ENCODE measurements at places on chromosomes 12 and 14. TPM values are rescaled to one million over a fixed set of nuclear protein-coding genes. Genes with fewer than 3 reads are reported as not detected.

DNA sequence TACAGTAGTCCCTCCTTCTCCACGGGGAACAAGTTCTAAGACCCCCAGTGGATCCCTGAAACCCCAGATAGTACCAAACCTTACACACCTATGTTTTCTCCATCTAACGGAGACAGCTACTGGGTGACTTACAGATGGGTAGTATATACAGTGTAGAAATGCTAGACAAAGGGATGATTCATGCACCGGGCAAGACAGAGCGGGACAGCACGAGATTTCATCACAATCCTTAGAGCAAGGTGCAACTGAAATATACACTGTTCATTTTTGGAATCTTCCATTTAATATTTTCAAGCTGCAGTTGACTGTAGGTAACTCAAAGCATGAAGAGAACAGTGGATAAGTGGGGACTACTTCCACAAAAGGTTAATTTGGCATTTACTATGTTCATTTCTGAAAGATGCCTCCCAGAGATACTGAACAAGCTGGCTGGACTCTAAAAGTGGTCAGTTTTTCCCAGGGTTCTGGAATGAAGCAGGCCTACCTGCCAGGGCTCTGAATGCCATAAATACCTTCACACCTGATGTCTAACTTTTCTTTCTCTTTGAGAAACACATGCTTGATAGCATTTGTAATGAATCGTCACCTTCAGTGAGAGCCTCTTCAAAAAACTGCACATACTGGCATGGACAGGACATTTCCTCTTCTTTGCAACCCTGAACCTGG, 127.7 kb upstream of the FOXN3 start:
- no peak for DNase-seq

DNA sequence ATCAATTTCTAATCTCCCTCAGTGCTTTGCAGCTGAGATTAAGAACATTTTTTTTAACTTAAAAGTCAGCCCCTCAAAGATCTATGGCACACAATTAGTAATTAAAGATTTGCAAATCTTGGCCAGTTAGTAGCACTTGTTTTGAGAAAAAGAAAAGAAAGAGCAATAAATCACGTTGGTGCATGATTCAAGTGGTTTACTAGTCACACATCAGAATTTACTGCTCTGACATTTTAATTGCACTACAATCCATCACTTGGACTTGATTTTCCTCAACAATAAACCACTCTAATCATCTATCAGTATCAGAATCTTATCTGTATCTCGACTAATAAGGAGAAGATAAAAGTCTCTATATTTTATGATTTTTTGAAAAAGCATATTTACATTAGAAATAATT, 154.3 kb downstream of the HELB start:
- DNase-seq, result no peak

- DNase-seq, result no peak
These were observed 40.6 kb upstream of the CDKN3 start for GRCh38 chr14:54356172-54356571.

DNA sequence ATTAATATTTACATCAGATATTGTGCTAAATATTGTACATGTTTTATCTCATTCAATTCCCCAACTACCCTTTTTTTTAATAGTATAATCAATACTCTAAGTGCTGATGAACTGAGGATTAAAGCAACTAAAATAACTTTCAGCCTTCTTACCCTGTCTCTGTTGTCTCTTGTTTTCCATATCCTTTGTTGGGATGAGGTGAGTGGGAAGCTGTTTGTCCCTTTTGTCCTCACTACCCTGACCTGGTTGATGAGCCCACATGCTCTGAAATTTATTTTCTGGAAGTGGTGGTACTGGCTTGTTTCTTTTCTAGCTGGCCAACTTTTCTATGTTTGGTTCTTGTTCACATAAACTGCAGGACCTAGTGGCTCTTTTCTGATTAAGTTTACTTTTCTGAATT, 9.6 kb upstream of the ART4 start:
- no peak for DNase-seq

DNA sequence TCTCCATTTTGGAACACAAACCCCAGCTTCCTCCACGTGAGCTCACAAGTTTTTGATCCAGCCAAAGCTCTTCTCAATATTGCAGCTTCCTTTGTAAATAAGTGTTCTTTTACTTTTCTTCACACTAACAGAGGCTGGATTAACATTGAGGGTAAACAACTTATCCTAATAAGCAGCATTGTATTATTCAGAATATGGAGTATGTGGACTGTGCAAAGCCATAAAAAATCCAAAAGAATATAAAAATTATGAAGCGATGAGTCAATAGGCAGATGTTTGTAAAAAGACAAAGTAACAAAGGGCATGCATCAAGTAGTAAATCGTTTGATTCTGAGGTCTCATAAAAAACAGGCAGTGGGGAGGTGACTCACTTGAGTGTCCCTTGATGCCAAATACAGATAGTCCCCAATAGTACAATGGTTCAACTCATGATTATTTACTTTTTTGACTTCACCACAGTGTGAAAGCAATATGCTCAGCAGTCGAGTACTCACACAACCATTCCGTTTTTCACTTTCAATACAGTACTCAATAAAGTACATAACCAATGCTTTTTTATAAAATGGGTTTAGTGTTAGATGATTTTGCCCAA, 23.1 kb upstream of the KCNK10 start:
- no peak for DNase-seq

GRCh38 chr14:22047115-22047514, 373.5 kb upstream of the OR4E1 start:
- no peak for DNase-seq

- no peak for DNase-seq
These were observed 291.1 kb downstream of the SYT1 start for GRCh38 chr12:79155683-79156082.

DNA sequence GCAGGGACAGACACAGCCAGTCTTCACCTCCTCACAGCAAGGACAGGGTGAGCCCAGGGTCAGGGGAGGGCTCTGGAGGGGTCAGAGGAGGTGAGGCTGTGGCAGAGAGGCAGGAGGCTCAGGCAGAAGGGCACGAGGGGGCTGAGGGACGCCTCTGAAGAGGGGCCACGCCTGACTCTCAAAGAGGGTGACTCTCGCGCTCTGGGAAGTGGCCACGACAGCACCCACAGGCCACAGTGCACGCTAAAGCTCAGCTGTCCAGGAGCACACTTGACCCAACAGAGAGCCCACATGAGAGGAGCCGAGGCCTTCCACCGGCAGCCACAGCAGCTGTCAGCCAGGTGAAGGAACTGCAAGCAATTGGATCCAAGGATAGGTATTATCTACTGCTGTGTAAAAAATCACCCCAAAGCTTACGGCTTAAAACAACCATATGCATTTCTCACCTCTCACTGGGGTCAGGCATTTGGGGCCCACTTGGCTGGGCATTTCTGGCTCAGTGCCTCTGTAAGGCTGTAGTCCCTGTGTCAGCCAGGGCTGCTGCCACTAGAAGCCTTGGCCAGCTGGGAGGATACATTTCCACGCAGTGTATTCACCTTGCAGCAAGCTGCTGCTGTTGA, 27.8 kb downstream of the SLC6A12 start:
- no peak for DNase-seq

DNA sequence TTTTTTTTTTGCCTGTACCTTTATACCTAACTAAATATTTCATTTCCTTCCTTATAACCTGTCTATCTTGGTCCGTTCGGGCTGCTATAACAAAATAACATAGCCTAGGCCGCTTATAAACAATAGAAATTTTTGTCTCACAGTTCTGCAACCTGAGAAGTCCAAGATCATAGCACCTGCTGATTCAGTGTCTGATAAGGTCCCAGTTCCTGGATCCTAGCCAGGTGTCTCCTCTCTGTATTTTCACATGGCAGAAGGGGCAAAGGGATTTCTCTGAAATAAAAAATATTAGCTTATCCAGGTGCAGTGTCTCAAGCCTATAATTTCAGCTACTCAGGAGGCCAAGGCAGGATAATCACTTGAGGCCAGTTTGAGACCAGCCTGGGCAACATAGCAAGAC, 1046.6 kb upstream of the USP15 start:
- DNase-seq, result no peak

- no peak for DNase-seq
These were observed 69.0 kb downstream of the SSPN start for GRCh38 chr12:26264215-26264838.

- DNase-seq, result no peak
These were observed 5.1 kb downstream of the CLMN start for GRCh38 chr14:95314609-95315008.

- no peak for DNase-seq
These were observed 28.6 kb upstream of the KLRB1 start for GRCh38 chr12:9636150-9636850.

- no peak for DNase-seq
These were observed 371.7 kb downstream of the SNAPC1 start for GRCh38 chr14:62133776-62134550.

- DNase-seq, result no peak
These were observed 41.7 kb upstream of the MYRFL start for GRCh38 chr12:69783365-69783764.

DNA sequence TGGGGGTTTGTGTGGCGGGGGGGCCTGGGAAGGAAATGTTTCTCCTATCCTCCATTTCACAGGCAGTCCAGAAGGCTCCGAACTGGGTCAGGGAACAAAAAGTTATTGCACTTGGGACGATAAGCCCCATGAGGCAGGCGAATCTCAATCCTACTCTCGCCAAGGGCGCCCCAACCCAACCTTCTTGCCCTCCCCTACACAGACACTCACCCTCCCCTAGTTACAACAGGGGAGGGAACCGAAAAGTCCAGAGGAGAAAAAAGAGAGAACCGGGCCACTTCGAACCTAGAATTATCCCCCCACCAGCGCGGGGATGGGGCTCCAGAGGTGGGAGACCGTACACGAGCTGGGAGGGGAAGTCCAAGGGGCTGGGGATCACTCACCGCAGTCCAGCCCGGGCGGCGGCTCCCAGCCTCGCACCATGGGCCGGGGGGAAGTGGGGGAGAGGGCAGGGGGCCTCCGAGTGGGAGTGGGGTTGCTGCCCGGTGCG, 357 bp downstream of the HOMEZ start:
- no peak for DNase-seq

- no peak for DNase-seq
These were observed 7.5 kb upstream of the G2E3 start for GRCh38 chr14:30551460-30551859.

- DNase-seq, result no peak
These were observed 163.5 kb downstream of the AACS start for GRCh38 chr12:125228519-125229260.

DNA sequence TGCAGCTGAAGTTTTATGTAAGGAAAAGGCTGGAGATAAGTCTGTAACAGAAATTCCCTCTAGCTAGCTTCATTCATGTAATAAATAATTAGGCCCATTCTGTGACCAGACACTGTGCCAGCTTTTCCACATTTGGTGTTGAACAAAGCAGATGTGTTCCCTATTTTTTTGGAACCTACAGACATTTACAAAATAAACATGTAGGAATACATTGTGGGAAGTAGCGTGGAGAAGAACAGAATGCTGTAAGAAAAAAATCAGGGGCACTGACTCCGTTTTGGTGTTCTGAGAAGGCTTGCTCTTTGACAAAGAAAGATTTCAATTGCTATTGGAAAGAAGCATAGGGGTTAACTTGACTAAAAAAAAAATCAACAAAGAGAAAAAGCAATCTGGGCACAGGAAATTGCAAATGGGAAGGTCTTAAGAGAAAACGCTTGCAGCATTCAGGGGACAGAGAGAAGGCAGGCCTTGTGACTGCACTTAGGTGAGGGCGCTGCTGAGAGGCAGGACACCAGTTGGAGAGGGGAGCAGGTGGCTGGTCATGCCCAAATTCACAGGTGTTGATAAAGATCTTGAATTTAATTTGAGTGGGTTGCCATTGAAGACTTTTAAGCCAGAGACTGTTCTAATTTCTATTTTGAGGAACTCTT, 4.0 kb downstream of the FAR2 start:
- no peak for DNase-seq

DNA sequence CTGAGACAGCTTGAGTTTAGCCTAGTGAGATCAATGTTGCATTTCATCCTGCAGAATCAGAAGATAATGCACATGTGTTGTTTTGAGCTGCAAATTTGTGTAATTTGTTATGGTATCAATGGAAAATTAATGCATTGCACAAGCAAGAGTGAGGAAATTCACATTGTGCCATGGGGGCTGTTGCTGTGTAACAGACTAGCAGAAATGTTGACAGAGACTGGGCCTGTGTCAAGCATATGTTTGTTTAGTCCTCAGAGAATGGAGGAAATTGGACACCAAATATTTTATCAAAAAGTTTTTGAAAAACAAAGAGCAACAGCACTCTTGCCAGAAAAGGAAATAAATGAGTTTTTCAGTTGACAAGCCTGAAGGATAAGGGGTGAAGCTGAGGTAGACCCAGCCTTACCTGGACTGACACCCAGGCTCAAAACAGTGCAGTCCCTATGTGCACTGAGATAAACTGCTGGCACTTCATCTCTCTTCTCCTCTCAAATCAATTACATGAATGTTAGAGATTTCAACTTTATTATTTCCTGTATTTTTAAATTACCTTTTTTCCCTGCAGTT, 1150.0 kb downstream of the FSCB start:
- DNase-seq, result no peak

DNA sequence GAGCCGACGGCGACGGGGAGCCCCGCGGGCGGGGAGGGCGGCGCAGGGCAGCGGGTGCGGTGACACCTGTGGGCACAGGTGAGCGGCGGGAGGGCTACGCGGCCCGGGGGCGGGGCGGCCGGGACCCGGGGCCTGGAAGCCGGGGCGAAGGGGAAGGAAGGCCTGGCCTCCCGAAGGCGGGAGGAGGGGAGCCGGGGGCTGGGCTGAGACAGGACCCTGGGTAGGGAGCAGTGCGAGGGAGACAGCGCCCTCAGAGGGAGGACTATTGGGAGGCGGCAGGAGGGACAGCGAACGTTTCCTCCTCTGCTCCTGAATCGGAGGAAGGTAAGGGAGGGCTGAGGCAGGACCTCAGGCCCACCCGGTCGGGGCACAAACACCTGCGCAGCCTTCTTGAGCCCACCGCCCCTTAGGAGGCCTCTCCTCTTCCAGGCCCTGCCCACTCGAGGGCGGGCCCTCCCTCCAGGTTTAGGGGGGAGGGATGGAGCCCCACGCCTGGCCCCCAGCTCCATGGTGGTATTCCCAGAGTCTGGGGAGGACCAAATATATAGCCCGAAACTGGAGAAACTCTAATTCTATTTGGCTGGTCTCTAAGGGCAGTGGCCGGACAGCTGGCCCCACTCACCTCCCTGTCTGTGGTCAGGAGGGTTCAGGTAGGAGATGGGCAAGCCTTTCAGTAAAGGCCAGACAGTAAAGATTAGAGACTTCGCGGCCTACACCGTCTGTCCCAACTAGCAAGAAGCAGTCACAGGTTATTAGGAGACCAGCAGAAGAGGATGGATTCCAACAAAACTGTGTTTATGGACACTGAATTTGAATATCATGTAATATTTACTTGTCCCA, 509 bp downstream of the PLEKHG6 start:
- no peak for DNase-seq

GRCh38 chr12:32031109-32031508, 71.9 kb downstream of the RESF1 start:
- no peak for DNase-seq

- no peak for DNase-seq
These were observed 9.6 kb upstream of the SNAPC1 start for GRCh38 chr14:61752626-61753025.

- no peak for DNase-seq
These were observed 1127.0 kb downstream of the BCL11B start for GRCh38 chr14:98144964-98145363.

- DNase-seq, result no peak
These were observed 101.4 kb upstream of the BBS10 start for GRCh38 chr12:76449583-76449982.

GRCh38 chr12:32902287-32902997, 5.9 kb upstream of the PKP2 start:
- DNase-seq, result no peak

Gene SSPN
- total RNA-seq, result 76.7 TPM

Gene PLXNC1
- 23.8 TPM for total RNA-seq

Gene DDX24
- 223 TPM for total RNA-seq

Gene ACSM4
- not detected for total RNA-seq

Gene WDR89
- total RNA-seq, result 30.7 TPM

Gene CHST11
- total RNA-seq, result 69.2 TPM

Gene PPFIBP1
- 139 TPM for total RNA-seq

All from uterus (tissue), 4 donors.